Activated naive CD4-positive, alpha-beta T cell treated with anti-CD3 and anti-CD28 coated beads, Interleukin-2, amount 10 ng/mL, durations not matched to agents 7 days and 5 days (primary cell): ENCODE measurements at places on chromosomes 16 and 17.

- no peak overlapping the region for H3K4me3 ChIP-seq
- no peak overlapping the region for H3K27ac ChIP-seq
- DNase-seq = no peak
- H3K36me3 ChIP-seq = no peaks in the 10 kb centered on the region
Observed at GRCh38 chr16:49701065-49701685, 154.7 kb downstream of the ZNF423 start.

DNA sequence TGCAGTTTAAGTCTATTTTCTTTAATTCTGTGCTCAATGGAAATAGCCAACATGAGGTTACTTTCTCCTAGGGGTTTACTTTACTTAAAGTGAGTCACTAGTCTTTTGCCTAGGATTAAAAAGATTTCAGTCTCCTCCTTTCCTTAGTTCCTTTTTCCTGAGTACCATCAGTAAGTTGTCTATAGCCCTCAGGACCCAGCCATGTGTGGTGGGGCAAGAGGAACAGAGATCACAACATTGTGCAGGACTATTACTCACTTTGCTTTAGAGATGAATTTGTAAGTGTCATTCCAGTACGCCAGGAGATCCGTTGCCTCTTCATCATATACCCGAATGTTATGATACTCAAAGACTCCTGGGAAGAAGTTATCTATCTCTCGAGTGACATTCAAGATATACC, 27.7 kb upstream of the CORO6 start:
- no peak for DNase-seq
- no peaks in the 10 kb centered on the region for H3K4me1 ChIP-seq
- no peaks in the 10 kb centered on the region for H3K27me3 ChIP-seq

GRCh38 chr17:280216-280615, 72.4 kb downstream of the RPH3AL start:
- peak; percentile 11 for DNase-seq
- no peak overlapping the region for H3K27ac ChIP-seq
- H3K4me3 ChIP-seq = no peak overlapping the region
- no peaks in the 10 kb centered on the region for H3K36me3 ChIP-seq

DNA sequence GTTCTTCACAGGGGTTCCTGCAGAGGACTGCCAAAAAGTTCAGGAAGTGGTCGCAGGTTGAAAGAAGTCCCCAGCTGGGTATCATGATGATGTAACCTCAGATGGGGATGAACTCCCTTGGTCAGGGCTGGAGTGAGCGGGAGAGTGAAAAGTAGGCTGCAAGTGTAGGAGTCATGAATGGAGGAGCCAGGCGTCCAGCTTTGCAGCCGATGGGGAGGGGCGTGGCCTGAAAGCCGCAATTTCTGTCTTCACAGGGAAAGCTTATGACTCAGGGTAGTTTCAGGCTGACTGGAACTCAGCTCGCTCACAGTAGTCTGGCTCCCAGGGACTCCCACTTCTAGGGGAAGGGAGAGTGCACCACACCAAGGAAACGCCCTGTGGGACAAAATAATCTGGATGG, 70.0 kb upstream of the HS3ST3A1 start:
- no peak overlapping the region for H3K4me3 ChIP-seq
- no peaks in the 10 kb centered on the region for H3K4me1 ChIP-seq
- no peak for DNase-seq
- no peaks in the 10 kb centered on the region for H3K36me3 ChIP-seq
- no peak overlapping the region for H3K27ac ChIP-seq

GRCh38 chr17:34166352-34166751, 88.7 kb upstream of the CCL2 start:
- no peak overlapping the region for H3K27ac ChIP-seq
- H3K36me3 ChIP-seq = no peaks in the 10 kb centered on the region
- H3K4me3 ChIP-seq = no peak overlapping the region
- no peaks in the 10 kb centered on the region for H3K4me1 ChIP-seq
- no peak for DNase-seq
- H3K27me3 ChIP-seq = peaks cover 10% of the 10 kb centered on the region

GRCh38 chr16:11632455-11632939, 35.8 kb upstream of the SNN start:
- DNase-seq = no peak
- H3K4me1 ChIP-seq = peaks cover 30% of the 10 kb centered on the region
- H3K4me3 ChIP-seq = no peak overlapping the region
- peaks cover 37% of the 10 kb centered on the region for H3K27me3 ChIP-seq

DNA sequence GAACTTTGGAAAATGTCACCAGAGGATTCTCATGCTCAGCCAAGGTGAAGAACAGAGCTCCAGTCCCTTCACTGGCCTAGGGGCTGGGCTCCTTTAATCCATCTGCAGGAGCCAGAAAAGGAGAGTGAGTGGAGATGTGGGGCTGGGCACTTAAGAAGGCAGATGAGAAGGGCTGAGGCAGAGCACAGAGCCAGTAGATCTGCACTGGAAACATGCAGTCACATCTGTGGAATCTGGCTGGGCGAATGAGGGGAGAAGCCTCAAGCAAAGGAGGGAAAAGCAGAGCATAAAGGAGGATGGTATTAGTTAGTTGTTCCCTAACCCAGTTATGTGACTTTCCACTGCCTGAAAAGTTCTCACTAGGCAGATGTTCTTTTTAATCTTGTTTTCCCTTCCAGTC, 50.4 kb upstream of the BCAR1 start:
- peaks cover 11% of the 10 kb centered on the region for H3K27me3 ChIP-seq
- no peak overlapping the region for H3K4me3 ChIP-seq
- no peak overlapping the region for H3K27ac ChIP-seq
- no peak for DNase-seq
- peaks cover 36% of the 10 kb centered on the region for H3K36me3 ChIP-seq

- no peaks in the 10 kb centered on the region for H3K27me3 ChIP-seq
- H3K4me1 ChIP-seq = no peaks in the 10 kb centered on the region
- H3K36me3 ChIP-seq = peaks cover 41% of the 10 kb centered on the region
- no peak overlapping the region for H3K27ac ChIP-seq
Observed at GRCh38 chr17:48148854-48149786, 41.6 kb downstream of the SNX11 start.

DNA sequence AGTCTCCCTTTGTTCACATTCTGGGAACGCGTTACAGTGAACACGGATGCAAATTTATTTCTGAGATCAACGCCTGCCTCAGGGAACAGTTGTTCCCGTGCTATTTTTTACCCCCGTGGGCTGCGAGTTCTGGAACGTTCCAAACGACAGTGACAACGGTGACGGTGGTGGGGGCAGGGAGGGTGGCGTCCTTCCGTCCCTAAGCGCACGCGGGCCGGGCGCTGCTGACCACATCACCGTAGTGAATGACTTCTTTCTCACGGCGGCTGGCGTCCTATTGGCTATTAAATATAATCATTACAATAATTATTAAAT, 45.1 kb upstream of the SSTR5 start:
- DNase-seq = no peak
- H3K27me3 ChIP-seq = peaks cover 29% of the 10 kb centered on the region
- no peak overlapping the region for H3K4me3 ChIP-seq
- H3K36me3 ChIP-seq = no peaks in the 10 kb centered on the region
- H3K27ac ChIP-seq = no peak overlapping the region

GRCh38 chr17:50502301-50502990, 5.8 kb upstream of the MYCBPAP start:
- peaks cover 41% of the 10 kb centered on the region for H3K4me1 ChIP-seq
- no peak for DNase-seq
- no peak overlapping the region for H3K4me3 ChIP-seq
- H3K27ac ChIP-seq = peak overlapping the region; percentile 28
- no peaks in the 10 kb centered on the region for H3K36me3 ChIP-seq

DNA sequence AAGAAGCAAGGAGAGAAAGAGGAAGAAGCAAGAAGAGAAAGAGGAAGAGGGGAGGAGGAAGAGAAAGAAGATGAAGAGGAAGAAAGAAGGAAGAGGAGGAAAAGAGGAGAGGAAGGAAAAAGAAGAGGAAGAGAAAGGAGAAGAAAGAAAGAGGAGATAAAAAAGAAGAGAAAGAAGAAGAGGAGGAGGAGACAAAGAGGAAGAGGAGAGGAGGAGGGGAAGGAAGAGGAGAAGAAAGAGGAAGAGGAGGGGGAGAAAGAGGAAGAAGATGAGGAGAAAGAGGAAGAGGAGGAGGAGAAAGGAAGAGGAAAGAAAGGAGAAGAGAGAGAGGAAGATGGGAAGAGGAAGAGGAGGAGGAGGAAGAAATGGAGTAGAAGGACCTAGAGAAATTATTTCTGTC, 80.4 kb downstream of the CDYL2 start:
- peaks cover 15% of the 10 kb centered on the region for H3K36me3 ChIP-seq
- H3K4me1 ChIP-seq = peaks cover 36% of the 10 kb centered on the region
- no peak overlapping the region for H3K4me3 ChIP-seq
- DNase-seq = no peak
- no peaks in the 10 kb centered on the region for H3K27me3 ChIP-seq
- no peak overlapping the region for H3K27ac ChIP-seq
